NCI-H510A treated with DMSO at 0.1 percent for 48 hours (cell line): ENCODE measurements at places on chromosomes 1 and 21.
A peak's percentile ranks its signal among the peaks of the same experiment; 100 is the strongest.

DNA sequence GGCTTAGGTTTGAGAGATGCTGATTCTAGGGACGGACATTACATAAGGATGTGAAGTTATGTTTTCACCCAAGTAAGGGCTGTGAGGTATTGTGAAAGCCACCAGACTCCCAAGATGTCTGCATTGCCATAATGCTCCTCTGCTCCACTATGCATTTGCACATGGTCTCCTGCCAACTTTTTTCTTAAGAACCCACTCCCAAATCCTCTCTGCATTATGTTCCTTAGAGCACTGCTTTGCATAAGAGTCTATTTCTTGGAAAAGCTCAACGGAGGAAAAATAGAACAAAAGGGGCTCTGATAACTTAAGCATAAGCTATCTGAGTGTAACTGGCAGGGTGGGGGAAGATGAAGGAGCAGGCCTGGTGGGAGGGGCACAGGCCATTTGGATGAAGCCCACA is 5.0 kb upstream of the CACNA1E start:
- DNase-seq, result no peak

DNA sequence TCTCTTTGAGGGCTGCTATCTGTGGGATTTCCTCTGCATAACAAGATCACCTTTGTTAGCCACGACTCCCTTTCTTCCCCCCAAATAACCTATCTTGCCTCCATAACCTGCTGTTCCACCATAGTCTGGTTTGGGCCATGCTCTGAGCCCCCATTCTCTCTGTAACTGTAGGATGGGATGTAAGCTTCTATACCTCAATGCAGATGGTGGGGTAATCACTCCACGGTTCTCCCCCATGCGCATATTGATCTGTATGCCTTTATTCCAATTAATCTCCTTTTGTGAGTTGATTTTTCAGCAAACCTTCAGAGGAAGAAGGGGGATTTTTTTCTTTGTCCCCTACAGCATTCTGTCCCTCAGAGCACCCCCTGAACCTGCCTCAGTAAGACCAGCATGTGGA is 170.1 kb upstream of the IRF2BP2 start:
- no peak for DNase-seq

GRCh38 chr1:62685431-62685859 is 2.7 kb downstream of the DOCK7 start:
- no peak for DNase-seq

GRCh38 chr1:166089804-166090203 is 77.0 kb downstream of the FAM78B start:
- DNase-seq, result peak; percentile 23

GRCh38 chr1:100187912-100188311 is 9.9 kb upstream of the LRRC39 start:
- no peak for DNase-seq

DNA sequence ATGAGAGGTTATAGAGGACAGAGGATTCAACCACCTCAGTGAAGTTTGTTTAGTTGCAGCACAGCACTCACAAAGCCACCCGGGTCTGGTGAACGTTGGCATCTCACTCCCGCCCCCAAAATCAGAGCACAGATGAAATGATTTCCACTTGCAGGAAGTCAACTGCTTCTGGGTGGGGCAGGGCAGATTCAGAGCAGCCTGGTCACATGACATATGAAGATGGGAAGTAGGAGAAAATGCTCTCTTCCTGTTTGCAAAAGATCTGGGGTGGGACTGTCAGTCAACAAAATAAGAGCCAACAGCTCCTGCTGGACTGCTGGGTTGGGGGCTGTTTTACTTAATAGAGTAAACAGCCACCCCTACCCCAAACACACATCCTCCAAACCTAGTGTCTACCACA is 43.2 kb downstream of the LRRC71 start:
- DNase-seq, result no peak

GRCh38 chr21:42017022-42017421 is 6.9 kb upstream of the ZBTB21 start:
- no peak for DNase-seq
